Activated CD4-positive, CD25-positive, alpha-beta regulatory T cell treated with anti-CD3 and anti-CD28 coated beads, Interleukin-2, amount 50 U/mL, for 72 hours (primary cell): ENCODE measurements at places on chromosomes 12 and 14.

DNA sequence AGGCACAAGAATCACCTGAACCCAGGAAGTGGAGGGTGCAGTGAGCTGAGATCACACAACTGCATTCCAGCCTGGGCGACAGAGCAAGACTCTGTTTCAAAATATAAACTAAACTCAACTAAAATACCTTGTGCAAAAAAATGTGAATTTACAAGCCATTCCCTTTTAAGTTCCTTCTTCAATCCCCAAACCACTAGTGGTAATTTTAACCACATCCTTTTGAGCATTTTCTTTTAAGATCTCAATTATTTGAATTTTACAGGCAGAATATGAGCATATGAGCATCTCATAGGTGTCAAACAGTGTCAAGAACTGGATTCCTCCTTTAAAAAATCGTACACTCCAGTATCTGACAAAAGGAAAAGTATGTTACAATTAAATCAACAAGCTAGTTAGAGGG lies 57.0 kb upstream of the NPFF start:
- no peak for DNase-seq

DNA sequence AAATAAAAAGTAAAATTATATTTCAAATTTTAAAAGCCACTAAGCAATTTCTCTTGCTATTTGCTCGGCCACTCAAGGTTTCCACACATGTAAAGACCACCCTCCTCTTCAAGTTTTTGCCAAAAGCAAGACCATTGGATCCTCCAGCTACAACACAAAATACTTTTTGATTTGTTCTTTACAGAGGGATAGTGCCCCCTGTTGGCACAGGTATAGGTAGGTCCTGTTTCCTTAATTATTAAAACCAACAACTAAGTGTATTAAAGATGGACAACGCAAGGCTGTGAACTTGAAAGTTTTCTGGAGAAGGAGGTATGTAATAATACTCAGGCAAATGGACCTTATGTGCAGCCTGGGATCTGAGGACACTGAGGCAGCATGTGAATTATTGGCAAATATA lies 23.8 kb downstream of the ATP6V1D start:
- DNase-seq, result no peak

- DNase-seq, result no peak
These were observed 47.8 kb downstream of the PEBP1 start for GRCh38 chr12:118183711-118184110.

GRCh38 chr12:98918176-98918863 lies 273.2 kb downstream of the APAF1 start:
- no peak for DNase-seq

GRCh38 chr14:80136358-80136757 lies 74.9 kb downstream of the DIO2 start:
- no peak for DNase-seq

DNA sequence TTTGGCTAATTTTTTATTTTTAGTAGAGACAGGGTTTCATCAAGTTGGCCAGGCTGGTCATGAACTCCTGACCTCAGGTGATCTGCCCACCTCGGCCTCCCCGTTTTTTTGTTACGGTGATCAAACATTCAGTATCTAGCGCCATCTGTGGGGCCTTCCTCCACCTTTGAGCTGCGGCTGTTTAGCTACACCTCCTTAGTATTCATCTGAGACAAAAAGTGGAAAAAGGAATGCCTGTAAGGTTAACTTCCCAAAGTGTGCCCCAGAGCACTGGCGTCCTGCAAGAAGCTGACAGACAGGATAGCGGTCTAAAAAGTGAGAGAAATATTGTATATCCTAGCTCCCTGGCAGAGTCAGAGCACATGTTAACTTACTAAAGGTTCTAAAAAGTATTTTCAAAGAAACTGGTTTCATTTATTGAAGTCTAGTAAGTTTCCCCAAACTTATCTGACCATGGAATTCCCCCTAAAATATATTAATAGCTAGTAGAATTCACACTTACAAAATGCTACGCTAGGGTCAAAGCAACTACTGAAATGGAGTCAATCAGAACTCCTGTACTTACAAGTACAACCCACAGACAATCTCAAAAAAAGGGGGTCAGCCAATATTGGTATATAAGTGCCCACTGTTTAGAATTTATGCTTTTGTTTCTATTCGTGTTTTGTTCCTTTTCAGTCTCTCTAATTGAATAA lies 59.1 kb downstream of the DUSP16 start:
- DNase-seq, result no peak

- no peak for DNase-seq
These were observed 2.8 kb downstream of the RDH5 start for GRCh38 chr12:55722948-55723347.

DNA sequence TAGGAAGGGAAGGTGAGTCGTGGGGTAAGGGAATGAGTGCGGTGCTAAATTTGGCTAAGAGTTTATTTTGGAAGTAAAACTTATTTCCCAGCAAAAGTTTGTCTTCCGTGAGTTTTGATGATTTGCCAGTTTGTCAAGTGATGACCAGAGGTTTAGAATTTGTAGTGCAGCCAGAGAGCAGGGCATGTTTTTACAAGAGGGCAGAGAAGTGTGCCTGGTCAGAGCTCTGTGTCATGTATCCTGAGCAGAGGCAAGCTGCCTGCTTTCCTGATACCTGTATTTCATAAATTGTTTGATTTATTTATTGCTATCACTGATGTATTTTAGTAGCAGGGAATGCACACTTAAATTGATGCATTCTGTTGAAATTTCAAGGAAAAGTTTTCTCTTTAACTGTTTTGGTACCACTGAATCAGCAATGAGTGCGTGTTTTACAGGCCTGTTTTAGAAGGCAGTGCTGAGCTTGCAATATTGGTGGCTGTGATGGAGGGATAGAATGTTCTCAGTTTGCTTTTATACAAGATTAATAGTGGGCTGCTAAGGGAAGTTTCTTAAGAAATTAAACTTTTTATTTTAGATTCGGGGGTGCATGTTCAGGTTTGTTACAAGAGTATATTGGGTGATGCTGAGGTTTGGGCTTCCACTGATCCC lies 19.7 kb upstream of the RD3L start:
- no peak for DNase-seq

DNA sequence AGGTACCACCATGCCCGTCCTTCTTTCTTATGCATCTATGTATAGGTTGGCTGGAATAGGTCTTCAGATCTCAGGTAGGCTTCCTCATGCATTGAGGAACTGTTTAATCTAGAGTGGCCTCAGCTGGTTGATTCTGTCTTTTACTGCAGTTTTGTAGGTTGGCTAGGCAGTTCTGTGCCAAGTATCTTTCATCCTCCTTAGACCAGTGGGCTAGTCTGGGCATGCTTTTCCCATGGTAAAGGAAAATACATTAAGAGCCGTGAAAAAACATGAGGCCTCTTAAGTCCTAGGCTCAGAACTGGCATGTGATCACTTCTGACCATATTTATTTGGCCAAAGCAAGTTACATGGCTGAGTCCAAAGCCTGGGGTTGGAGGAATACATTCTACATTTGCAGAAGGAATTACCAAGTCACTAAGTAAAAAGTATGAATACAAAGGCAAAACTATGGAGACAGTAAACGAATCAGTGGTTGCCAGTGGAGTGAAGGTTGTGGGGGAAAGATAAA lies 137.3 kb downstream of the WIF1 start:
- no peak for DNase-seq

- no peak for DNase-seq
These were observed 58.2 kb downstream of the TBC1D30 start for GRCh38 chr12:64882687-64883086.

GRCh38 chr12:114311974-114312373 lies 94.0 kb downstream of the TBX5 start:
- DNase-seq, result no peak

DNA sequence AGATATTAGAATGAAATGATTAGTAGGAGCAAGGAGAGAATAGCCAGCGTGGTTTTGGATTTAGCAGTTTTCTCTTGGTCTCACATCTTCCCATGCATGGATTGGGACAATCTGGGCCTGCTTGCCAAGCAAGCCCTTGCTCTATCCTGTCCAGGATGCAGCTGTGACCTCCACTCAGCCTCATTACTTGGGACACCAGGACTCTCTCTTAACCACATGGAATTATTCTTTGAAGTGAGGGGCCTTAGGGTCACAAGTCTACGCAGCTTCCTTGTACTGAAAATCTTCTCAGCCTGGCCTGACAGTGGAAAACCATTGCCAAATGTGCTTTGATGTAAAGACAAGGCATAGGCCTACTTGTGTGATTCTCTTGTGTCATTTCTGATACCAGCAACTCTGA lies 28.0 kb upstream of the DCN start:
- DNase-seq, result no peak

DNA sequence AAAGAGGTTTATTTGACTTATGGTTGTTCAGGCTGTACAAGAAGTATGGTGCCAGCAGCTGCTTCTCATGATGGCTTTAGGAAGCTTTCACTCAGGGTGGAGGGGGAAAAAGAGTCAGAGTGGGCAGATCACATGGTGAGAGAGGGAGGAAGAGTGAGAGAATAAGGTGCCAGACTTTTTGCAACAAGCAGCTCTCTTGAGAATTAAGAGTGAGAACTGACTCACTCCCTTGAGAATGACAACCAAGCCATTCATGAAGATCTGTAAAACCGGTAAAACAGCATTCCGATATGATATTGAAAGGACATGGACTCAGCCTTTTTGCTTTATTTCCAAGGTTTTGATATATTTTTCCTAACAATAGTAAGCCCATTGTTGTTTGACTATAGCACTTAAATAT lies 501.2 kb downstream of the GALC start:
- DNase-seq, result no peak

GRCh38 chr12:72236071-72236705 lies 36.0 kb upstream of the TRHDE start:
- no peak for DNase-seq

DNA sequence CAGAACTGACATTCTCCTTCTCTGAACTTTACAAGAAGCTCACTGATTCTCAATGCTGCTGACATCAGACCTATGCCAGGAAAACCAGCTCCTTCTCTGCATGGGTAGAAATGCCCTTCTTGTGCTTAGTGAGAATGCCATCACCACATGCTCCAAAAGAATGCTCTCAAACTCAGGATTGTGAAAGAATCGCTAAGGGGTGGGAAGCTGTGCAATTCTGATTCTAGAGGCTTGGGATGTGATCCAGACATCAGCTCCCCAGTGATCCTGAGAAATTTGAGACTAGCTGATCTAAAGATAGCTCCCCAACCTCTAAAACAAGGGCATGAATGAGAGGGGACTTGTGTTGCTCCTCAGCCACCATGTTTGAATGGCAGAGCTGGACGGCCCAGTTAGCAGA lies 113.2 kb downstream of the DPF3 start:
- no peak for DNase-seq

GRCh38 chr14:106547735-106548434 lies 1021.5 kb downstream of the TMEM121 start:
- DNase-seq, result no peak

DNA sequence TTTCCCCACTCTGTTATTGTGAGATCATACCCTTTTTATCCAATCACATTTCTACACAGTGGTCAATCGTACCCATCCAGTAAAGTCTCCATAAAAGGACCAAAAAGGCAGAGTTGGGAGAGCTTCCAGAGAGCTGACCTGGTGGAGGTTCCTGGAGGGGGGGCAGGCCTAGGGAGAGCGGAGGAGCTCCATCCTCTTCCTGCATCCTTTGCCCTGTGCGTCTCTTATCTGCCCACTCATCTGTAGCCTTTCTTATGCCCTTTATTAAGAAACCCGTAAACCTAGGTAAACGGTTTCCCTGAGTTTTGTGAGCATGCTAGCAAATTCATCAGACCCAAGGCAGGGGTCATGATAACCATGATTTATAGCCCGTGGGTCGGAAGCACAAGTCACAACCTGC lies 26.2 kb downstream of the EVL start:
- no peak for DNase-seq

- DNase-seq, result no peak
These were observed 2.8 kb downstream of the FBXL14 start for GRCh38 chr12:1591543-1591942.

GRCh38 chr12:58803908-58804307 lies 116.4 kb downstream of the LRIG3 start:
- no peak for DNase-seq

- no peak for DNase-seq
These were observed 58.1 kb downstream of the TRHDE start for GRCh38 chr12:72330301-72330700.

GRCh38 chr14:81298911-81299310 lies 78.2 kb upstream of the GTF2A1 start:
- DNase-seq, result no peak

DNA sequence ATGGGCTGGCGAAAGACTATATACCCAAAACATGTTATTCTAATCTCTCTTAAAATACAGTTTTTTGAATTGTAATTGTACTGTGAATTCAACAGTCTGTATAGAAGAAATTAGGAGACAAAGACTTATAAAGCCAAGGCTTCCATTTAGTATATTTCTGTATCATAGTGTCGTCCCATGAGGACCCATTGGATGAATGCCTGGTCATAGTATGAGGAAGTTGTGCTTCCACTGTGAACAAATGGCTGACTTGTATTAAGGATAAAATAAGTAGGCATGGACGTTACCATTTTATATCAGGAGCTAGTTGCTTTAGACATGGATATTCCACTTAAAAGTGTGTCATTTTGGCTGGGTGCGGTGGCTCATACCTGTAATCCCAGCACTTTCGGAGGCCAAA lies 55.9 kb upstream of the NAV3 start:
- no peak for DNase-seq

- no peak for DNase-seq
These were observed 12.2 kb upstream of the SELPLG start for GRCh38 chr12:108645686-108646599.

- no peak for DNase-seq
These were observed 23.4 kb upstream of the TMTC1 start for GRCh38 chr12:29807129-29807528.

GRCh38 chr12:28759333-28759732 lies 389.7 kb upstream of the FAR2 start:
- no peak for DNase-seq

DNA sequence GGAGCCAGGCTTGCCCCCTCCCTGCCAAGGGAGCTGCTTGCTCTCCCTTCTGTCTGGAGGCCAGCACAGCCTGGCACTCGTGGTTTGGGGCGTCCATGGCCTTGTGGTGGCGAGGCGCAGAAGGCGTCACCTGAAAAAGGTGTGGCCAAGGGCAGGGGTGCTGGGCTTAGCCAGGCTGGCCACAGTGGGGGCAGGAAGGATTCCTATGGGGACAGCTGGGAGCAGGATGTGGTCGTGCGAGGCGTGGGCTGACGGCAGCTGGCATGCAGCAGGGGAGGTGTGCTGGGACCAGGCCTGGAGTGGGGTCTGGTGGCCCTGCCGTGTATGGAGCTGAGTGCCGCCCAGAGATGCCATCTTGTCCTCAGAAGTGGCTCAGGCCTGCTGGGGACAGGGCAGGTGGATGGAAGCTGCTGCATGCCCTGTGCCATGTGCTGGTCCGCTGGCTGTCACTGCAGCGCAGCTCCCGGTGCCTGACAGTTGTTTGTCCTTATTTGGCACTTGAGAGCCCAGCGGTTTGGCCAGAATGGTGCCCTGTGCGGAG lies 30.0 kb downstream of the SH2B3 start:
- no peak for DNase-seq

DNA sequence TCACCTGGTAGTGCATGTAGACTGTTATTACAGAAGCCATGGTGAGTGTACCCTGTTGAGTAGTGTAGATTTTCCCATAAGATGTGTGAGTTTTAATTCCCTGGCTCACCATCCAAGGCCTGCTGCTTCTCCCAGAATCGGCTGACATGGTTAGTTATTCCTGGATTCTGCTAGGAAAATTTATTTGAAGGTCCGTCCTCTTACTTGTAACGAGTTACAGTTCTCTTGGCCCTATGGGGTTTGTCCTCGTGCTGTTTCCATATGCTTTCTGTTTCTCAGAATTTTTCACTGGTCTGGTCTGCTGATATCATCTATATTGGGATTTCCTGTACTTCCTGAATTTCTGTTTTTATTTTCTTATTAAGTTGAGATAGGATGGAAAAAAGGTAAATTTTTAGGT lies 423.3 kb upstream of the RGS6 start:
- no peak for DNase-seq
